CD4-positive, alpha-beta T cell treated with Interleukin-6 for 4 hours (primary cell): ENCODE measurements at places on chromosomes 11 and 22.

GRCh38 chr11:1449490-1450243, 36.9 kb downstream of the MOB2 start:
- no peak for DNase-seq

GRCh38 chr11:41784513-41785335, 325.3 kb upstream of the LRRC4C start:
- DNase-seq: no peak

DNA sequence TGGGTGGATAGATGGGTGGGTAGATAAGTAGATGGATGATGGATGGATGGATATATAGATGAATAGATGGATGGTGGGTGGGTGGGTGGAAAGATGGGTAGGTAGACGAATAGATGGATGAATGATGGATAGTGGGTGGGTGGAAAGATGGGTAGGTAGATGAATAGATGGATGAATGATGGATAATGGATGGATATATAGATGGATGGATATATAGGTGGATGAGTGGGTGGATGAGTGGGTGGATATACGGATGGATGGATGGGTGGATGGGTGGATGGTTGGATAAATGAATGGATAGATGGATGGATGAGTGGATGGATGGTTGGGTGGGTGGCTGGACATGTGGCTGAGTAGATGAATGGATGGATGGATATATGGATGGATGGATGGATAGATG, 53.1 kb upstream of the THY1 start:
- no peak for DNase-seq

- no peak for DNase-seq
Observed at GRCh38 chr11:11706028-11706427, 84.2 kb upstream of the GALNT18 start.

DNA sequence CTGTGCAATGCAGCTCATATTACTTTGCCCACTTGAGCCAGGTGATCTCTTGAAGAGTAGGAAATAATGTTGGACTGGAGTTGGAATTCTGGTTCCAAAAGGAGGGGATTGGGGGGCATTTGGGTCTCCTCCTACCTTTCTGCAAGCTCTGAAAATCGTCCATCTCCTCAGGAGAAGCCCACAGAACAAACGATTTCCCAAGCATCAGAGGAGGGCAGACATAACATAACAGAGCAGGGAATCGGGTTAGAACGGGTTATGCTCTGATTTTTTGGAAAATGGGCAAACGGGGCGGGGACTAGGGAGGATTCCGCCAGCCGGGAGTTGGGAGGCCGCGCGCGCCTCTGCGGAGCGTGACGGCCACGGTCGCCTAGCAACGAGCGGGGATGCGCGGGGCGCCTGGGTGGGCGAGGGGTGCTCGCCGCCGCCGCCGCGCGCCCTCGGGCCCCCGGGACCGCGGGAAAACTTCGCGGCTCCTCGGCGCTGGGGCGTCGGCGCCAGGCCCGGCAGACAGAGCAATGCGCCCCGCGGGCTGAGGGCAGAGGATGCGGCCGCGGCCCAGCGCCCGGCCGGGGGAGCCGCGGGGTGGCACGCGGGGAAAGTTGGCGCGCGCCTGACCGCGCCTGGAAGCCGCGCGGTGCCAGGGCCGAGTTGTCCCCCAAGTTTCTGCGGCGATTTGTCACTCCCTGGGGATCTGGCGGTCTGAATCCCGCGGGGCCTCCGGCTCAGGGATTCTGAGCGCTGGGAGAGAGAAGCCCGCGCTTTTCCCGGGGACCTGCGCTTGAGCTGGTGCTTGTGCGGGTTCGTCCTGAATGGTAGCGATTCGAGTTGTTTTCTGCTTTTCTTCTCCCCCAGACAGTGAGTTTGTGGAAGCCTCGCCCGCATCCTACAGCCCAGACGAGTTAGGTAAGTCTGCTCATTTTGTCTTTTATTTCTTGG, 27.8 kb upstream of the AMOTL1 start:
- no peak for DNase-seq

DNA sequence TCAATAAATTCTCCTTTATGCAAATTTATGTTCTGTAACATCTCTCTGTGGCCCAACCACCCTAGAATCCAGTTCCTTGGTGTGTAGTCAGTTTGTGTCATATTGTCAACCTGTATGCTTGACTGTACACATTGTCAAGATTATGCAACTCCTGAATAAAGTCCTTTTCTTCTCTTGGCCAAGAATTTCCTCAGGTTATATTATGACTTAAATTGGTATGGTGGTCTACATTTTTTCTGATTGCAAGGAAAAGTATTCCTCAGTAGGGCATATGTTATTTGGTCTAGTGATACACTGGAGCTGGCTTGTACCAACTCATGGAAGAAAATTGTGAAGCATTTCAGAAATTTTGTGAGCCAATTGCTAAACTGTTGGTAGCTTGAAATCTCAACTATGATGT, 482.8 kb upstream of the CHORDC1 start:
- no peak for DNase-seq

- no peak for DNase-seq
Observed at GRCh38 chr11:105315287-105315686, 175.7 kb upstream of the CARD18 start.

DNA sequence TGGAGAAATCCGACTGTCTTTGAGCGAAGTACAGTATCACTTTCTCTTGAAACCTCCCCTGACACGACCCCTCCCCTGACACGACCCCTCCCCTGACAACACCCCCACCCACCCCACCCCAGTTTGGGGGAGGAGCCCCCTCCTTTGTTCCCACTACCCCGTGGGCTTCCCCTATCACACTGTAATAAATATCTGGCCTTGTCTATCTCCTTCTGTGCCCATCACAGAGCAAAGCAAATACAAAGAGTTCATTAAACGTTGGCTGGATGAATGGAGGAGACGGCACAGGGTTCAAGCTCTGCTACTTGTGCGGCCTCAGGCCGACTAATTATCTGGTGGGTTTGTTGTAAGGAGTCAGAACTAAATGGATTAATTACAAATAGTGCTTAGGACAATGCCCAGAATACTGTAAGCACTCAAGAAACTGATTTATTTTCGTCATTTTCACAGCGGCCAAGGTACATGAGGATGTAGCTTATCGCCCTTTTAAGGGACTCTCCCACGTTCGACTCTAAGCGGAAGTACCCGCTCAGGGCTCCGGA, 628 bp upstream of the GGA1 start:
- DNase-seq: no peak

GRCh38 chr11:64688534-64688982, 34.4 kb downstream of the NRXN2 start:
- peak; percentile 95 for DNase-seq

DNA sequence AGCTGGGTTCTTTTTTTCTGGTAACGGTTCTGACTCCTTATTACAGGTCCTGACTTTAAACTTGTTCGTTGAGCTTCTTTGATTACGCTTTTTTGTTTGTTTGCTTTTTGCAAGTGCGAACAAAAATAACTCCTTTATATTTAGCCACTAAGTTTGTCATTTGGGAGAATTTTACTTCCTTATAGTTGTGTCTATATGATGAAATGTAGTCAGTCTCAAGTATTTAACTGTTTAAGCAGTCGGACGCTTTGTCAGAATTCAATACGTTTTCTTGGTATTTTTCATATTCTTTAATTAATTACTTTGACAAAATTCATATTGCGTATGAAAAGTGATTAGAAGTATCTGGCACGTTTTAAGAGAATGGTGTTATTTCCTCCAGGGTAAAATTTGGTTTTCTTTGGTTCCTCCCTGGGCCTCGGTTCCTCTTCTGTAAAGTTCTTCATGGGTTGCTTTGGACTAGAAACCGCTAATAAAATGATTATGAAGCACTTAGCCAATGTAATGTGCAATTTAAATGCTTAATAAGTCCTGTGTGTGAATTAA, 1.3 kb downstream of the CBL start:
- no peak for DNase-seq

DNA sequence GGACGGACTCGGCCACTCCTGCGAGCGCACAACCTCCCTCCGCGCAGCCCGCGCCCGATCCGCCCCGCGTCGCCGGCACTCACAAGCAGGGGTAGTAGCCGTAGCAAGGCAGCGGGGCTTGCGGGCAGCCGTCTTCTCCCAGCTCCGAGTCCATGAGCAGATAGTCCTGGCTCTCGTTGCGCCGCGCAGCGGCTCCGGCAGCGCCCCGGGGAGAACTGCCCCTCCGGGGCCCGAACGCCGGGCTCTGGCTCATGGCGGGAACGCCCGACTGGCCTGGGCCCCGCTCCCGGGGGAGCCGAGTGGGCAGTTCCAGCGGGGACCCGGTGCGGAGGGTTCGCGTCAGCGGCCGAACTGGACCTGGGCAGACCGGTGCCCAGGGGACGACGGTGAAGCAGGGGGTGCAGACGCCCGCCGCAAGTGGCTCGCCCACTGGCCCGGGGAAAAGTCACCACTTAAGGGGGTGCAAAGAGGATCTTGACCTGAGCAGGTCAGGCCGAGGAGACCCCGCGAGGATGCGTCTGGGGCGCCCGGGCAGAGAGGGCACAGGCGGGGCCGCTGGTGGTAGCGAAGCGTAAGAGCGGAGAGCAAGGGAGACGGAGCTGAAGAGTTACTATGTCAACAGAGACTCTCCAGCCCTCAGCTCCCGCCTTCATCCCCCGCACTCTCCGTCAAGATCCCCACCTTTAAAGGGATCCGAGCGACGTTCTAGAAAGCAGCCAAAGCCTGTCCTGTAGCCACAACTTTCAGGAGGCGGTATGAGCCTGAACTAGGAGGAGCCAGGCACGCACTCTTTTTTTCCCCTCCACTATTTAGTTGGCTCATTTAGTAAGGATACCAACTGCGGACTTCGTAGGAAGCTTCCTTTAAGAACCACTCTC, at the start of gene TRPC6:
Gene TRPC6, minus strand, starts transcription at position 757 of the 878 bp plus-strand sequence. Its CDS starts 504 bp downstream, at position 253.
- DNase-seq: no peak

DNA sequence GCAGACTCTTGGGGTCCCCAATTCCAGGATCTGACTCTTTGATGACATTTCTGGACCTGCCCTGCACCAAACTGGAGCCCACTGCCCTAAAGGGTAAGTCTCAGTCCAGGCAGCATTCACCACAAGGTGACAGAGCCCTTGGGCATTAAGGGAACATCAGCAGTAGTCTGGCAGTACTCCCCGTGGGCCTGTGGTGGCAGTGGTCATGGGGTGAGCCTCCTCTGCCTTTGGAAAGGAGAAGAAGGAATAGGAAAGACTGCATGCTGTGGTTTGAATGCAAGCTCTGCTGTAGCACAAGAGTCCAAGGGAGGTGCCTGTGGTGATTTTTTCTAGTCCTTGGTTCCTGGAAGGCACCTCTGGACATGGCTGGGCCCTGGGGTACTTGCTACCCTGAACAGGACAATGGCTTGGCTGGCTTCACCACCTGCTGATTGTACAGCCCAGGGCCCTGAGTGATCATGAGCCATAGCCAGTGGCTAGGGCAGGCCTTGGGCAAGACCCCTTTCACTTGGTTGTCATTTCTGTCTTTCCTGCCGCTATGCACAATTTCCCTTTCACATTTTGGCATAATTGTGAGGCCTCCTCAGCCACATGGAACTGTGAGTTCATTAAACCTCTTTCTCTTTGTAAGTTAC, 160.7 kb upstream of the GRIA4 start:
- no peak for DNase-seq

- peak; percentile 21 for DNase-seq
Observed at GRCh38 chr22:26586556-26587325, 3.2 kb downstream of the TPST2 start.

DNA sequence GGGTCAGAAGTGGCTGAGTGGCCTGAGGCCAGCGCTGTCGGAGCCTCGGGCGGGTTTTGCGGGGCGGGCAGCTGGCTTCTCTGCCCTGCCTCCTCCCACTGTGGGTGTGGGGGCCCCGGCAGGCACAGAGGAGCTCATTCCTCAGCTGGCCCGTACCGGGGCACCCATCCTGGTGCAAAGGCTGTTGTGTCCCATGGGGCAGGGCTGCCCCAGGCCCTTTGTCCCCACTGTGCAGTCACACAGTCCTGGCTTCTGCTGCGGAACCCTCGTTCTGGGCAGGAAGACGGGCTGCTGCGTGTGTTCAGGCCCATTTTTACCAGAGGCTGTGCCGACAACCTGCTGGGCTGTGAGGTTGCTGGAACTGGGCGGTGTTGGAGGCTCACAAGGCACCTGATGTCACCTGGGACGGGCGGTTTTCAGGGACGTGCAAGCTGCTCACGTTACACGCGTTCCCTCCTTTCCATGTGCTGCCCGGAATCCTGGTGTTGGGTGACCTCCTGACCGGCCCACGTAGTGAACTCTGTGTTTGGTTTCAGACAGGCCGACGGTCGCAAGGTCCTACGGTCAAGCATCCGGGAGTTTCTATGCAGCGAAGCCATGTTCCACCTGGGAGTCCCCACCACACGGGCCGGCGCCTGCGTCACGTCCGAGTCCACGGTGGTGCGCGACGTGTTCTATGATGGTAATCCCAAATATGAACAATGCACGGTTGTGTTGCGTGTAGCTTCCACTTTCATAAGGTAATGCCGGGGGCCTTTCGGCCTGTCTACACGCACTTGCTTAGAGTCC, 5.2 kb downstream of the SELENOO start:
- no peak for DNase-seq

DNA sequence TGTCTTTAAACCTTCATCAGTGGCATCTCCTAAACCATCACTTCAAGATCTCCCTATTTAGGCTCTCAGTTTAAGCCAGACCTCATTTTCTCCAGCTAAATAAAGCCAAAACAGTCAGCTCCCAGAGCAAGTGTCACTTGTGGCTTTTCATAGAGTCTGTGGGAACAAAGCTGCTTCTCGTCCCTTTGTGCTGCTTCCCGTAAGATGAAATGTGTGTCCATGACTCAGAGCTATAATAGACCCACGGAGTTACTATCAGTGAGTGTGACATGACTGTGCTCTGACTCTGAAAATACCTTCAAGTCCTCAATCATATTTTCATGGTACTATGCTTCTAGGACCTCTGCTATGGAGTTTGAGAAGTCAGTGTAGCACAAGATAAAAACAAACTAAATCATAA, 57.3 kb upstream of the SLN start:
- DNase-seq: no peak

DNA sequence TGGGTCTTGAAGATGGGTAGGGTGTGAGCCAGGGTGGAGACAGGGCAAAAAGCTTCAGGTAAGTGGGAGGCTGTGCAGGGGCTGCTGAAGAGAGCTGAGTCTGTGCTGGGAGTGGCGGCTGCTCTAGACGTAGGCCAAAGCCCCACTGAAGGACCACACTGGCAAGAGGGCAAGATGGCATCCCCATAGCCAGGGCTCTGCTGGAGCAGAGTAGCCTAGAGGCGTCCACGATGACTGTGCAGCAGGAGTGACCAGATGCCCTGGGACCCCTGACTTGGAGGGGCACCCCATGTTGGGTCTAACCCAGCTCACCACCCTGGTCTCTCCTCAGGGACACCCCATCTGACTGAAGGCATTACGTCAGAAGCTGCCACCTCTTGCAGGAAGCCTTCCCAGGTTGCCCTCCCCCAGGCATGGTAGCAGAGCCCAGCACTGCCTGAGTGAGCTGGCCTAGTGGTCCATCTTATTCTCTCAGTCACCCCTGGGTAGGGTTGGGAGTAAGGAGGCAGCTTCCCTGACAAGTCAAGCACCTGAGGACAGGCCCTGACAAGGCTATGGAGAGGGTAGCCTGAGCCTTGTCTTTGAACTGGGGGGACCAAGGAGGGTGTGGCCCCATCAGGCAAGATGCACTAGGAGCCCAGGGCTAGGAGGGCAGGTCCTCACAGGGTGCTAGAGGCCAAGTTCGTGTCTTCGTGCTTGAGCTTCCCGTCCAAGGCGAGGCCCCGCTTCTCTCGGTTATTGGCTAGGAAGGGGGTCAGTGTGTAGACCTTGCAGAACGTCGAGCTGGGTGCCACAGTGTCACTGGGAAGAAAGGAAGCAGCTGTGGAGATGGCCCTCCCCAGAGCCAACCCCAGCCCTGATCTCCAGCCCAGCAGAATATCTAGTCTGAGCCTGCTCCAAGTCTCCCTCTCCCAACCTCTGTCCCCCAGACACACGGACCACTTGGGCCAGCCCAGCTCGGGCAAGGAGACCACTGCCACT, 33.1 kb downstream of the TPBGL start:
- no peak for DNase-seq

- DNase-seq: no peak
Observed at GRCh38 chr11:110984693-110985092, 260.8 kb upstream of the POU2AF2 start.

- DNase-seq: no peak
Observed at GRCh38 chr11:46267930-46268329, 9.5 kb upstream of the CREB3L1 start.
